Jurkat, Clone E6-1 (cell line): ENCODE measurements at places on chromosomes 11 and 22.

- peak; percentile 28 for DNase-seq
Measured at GRCh38 chr11:18578975-18579598, 9.4 kb downstream of the UEVLD start.

DNA sequence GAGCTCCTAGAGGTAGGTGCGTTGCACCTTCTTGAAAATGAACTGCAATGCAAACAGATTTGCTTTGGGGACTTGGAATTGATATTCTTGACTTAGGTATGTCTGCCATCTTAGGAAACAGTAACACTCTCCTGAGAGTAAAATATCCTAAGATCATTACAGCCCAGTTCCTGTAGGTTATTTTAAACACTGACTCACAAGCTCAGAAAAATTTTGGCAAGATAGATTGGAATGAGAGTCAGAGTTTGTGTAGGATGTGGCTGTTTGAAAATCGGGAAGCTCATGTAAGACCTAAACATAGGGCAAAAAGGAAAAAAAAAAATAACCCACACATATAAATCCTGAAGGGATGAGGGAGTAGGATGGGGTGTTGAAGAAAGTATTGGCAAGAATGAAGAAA lies 377.0 kb upstream of the LRRC4C start:
- no peak for DNase-seq

DNA sequence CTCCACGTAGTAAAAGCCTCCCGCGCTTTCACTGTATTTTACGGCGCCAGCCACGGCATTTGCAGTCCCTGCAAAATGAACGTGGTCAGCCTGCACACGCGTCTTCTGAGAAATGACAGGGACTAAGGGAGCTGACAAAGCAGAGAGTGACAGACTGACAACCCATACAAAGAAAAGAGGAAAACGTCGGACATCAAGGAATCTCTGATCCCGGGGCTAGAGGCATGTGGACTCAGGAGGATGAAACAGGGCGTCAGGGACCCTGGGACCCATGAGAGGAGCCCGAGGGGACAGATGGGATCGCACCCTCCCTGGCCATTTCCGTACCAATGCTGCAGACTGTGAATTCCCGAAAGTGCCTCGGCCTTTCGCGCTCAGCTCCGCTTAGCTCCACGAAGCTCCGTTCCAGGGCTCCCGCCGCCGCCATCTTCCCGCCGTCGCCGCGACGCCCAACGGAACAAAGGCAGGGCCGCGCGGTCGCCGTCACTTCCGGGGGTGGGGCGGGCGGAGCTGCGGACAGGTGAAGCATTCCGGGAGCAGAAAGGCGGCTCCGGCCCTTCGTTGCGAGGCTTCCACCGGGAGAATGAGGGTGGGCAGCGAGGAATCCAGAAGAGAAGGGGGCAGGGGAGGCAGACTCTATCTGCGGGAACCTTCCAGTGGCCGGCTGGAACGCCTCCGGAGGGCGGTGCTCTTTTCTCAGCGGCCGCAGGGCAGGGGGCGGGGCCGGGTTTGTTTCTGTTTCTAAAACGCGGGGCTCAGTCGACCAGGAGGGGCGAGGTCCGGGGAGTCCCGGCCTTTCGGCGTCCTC lies at the start of gene NUP160:
NUP160 (minus strand) TSS at position 459 of the 808 bp plus-strand sequence; CDS start at position 427, 32 bp downstream.
- peak; percentile 59 for DNase-seq

DNA sequence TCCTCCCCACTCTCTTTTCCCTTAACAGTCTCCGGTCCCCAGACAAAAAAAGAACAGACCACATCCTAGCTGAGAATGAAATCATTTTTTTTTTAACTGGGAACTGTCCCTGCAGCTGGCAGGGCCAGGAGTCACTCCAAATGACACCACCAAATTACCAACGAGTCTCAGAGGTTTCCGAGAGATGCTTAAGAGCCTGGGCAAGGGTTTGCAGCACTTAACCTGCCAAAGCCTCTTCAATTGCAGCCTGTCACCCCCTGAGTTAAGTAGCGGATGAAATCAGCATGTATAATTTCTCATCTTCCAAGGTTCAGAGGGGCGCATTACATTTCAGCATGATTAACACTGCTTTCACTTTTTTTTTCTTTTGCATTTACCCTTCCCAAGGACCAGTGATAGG lies 71.8 kb downstream of the TENM4 start:
- DNase-seq: no peak

- no peak for DNase-seq
Measured at GRCh38 chr11:119918347-119918746, 189.3 kb upstream of the NECTIN1 start.

DNA sequence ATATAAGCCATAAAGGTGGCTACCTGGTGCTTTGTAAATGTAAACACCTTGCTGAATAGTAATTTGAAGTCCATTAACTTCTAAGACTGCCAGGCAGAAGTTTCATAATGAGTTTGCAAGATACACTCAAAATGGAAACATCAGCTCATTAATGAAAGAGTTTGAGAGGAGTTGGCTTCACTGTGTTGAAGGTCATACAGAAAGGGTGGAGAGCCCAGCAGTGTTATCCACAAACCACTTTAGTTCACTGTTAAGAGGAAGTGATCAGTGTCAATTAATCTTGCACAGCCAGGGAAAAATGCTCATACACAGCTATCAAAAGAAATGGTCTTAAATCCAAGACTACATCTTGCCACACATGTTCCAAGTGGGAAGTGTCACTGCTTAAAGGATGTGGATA lies 689.4 kb downstream of the JRKL start:
- no peak for DNase-seq

- no peak for DNase-seq
Measured at GRCh38 chr11:64355078-64355940, 3.7 kb upstream of the RPS6KA4 start.

DNA sequence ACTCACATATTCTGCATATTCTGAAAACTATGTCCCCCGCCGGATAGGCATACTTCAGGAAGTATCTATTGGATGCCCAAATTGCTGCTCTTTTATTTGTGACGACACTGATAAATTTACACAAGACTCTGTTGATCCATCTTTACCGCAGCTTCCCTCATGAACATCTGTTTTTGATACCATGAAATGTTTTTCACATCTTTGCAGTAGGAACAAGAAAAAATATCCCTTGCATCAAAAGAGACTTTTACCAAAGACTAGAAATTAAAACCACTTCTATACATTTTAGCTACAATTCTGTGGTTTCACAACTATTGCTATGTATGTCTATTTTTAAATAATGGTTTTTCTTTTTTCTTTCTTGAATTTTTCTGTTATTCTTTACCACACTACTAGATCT lies 15.3 kb downstream of the POU2AF2 start:
- peak; percentile 53 for DNase-seq

DNA sequence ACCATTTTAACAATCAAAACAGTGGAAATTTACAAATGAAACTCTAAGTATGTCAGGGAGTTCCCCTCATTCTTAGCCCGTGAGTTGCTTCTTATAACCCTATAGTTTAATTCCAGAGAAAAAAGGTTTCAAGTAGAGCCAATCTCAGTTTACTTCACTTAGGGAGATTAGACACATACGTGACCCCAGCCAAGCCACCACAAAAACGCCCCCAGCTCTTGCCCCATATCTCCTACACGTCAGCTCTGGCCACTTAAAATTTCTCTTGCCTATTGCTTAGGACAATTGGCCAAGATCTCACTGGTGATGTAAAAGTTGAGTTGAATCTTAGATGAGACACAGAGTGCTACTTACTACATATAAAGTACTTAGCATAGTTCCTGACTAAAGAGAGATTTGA lies 166.4 kb downstream of the ETS1 start:
- no peak for DNase-seq
